ENCODE measurements at places on chromosomes 7 and 10.

DNA sequence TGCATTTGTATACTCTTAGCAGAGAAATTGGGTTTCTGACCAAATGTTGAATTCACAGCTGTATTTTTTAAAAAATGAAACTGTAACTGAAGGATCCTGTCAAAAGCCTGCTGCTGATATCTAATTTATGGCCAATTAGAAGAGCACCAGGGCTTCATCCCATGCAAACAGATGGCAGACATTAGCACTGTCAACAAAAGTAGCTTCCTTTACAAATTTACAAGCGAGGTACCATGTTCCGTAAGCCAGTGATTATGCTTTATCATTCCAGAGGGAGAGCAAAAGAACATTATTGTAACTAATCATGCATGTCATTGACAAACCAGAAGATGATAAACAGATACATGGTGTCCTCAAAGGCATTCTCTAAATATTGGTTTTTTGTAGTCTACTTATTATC, 177.2 kb upstream of the DKK1 start:
- DNase-seq = no peak

DNA sequence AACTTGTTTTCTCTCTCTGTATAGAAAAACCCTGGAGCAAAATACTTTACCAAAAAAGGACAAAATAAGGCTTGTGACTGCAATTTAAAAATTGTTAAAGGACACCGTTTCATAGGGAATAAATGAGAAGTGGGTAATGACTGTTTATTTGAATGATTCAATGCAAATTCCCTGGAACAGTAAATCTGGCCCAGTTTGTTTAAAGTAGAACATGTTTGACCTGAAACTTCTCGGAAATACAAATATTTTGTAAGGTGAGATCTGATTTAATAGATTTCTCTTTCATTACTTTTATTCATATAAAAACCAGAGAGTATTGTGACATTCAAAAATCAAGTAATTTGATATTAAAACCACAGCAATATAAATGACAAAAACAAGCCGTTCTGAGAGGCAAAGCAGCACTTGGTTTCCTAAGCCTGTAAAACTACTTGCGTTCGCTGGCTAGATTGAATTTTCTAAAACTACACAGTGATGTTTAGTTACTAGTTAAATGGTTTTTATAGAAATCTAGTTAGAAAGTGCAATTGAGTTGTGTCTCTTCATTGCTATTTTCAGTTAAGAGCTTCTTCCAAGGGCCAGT, 76.8 kb upstream of the PITRM1 start:
- no peak for DNase-seq

- no peak for DNase-seq
These were observed 11.2 kb downstream of the EMX2 start for GRCh38 chr10:117553815-117554172.

DNA sequence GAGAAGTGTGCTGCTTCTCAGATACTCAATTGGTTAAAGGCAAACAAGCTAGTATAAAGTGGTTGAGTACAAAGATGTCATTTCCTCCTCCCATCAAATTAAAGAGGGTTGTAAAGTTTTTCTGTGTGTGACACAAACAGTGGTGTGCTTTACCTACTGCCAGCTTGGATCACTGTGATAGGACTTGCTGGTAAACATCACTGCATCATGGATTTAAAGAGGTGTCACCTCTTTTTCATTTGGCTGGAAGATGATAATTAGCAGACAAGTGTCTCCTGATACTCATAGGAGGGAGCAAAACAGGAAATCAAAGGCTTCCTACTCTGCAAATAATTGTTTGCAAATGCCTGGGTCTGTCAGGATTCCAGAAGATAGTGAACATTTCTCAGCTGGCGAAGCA, 200.5 kb downstream of the MDFIC start:
- no peak for DNase-seq

DNA sequence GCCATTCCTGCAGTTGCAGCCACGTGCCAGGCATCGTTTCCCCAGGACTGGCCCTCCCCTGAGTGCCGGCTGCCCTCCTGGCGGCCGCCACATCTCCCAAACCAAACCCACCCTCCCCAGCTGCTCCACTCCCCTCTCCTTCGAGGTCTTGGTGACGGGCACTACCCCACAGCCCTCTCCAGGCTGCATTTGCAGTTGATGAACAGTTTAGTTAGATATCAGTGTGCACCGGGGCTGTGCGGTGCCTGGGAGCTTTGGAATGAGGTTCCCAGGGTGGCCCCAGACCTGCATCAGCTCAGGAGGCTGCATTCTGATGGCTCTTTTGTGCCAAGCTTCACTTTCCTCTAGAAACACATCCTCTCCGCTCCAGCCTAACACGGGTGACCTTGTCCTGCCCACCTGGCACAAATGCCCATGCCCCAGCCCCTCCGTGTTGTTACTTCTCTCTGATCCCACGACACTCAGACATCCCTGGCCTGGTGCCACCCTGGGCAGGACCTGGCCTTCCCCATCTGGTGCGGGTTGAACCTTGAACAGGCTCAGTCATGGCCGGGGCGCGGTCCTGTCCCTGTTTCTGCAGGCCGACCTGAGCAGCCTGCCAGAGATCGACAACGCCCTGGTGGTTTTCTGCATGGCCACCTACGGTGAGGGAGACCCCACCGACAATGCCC, 14.5 kb downstream of the TMEM120A start:
- no peak for DNase-seq

DNA sequence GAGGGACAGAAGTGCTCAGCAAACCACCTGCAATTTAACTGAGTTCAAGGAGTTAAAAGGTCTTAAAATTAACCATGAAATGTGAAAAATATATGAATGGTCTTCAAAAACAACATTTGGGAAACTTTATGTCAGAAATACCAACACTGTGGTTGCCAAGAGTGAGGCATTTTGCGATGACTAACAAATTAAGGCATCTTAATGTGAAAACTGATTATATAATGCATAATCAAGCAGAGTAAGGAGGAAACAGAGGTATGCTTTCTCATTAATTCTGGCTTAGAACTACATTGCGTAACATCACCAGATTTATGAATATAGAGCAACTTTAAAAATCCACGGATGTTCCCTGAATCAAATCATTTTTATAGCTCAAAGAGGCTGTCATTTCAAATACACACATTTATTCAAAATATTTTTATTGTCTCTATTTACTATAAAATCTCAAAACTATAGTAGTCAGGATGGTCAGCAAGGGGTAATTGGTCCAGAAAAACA, 335.5 kb downstream of the LRRTM3 start:
- no peak for DNase-seq

DNA sequence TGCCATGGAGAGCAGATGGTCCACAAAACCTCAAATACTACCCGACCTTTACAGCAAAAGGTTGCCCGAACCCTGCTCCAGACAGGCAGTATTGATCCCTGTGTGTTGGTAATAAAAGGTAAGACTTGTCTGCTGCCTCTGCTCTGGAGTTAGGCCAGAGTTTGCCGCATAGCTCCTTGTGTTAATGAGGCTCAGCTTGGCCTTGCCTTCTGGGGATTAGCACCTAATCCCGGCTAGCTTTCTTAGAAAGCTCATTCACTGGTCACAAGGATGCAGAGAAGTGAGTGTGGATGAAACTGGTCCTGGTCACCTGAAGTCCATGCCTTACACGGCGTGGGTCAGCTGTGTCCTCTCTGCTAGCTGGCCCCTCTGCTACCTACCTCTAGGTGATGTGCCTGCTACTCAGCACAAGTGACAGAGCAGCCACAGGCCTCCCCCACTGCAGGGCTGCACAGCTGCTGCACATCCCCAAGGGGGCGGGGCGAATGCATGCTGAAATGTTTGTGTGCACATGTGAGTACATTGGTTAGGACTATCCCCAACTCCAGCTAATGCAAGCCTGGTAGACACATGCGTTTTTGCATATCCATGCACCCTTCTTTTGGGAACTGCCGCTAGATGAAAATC, 31.7 kb upstream of the SYPL1 start:
- DNase-seq = no peak

GRCh38 chr7:155208681-155209477, 88.8 kb upstream of the INSIG1 start:
- DNase-seq = no peak

DNA sequence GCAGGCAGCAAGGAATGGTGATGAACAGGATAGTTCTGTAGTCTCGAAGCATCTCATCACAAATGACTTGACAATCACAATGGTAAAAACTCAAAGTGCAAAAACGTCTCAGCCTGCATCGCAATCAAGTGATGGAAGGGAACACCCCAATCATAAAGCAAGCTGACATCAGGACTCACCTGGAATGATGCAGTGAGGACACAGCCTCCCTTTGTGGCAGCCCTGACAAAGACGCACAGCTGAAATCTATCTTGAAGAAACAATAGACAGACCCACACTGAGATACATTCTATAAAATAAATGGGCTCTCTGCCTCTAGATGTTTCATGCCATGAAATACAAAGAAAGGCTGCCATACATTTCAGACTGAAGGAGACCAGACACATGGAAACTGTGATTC, 748.0 kb upstream of the IGFBP3 start:
- no peak for DNase-seq

- DNase-seq = no peak
These were observed 243.8 kb downstream of the XPNPEP1 start for GRCh38 chr10:109679478-109679877.

DNA sequence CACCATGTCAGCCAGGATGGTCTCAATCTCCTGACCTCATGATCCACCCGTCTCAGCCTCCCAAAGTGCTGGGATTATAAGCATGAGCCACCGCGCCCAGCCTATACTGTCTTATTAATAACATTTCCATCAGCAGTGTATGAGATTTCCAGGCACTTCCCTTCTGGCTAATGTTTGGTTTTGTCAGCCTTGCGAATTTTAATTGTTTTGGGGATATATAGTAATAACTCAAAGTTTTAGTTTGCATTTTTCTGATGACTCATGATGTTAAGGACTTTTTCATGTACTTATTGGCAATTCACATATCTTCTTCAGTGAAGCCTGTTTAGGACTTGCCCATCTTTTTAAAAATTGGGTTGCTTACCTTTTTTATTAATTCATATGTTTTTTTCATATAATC, 76.0 kb downstream of the TMEM270 start:
- no peak for DNase-seq

DNA sequence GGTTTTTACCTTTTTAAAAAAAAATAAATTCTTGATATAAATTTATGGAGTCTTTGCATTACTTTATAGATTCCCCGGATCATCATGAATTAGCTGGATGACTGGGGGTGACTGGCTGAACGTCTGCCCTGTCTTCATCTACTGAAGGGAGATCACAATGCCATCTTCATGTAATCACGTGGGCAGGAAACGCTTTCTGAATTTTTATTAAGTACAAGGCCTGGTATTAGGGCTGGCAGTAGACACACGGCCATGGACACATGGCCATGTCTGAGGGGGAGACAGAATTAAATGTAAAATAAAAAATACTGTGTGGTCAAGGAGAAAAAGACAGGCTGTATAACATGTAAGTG, 111.2 kb downstream of the VIPR2 start:
- no peak for DNase-seq

DNA sequence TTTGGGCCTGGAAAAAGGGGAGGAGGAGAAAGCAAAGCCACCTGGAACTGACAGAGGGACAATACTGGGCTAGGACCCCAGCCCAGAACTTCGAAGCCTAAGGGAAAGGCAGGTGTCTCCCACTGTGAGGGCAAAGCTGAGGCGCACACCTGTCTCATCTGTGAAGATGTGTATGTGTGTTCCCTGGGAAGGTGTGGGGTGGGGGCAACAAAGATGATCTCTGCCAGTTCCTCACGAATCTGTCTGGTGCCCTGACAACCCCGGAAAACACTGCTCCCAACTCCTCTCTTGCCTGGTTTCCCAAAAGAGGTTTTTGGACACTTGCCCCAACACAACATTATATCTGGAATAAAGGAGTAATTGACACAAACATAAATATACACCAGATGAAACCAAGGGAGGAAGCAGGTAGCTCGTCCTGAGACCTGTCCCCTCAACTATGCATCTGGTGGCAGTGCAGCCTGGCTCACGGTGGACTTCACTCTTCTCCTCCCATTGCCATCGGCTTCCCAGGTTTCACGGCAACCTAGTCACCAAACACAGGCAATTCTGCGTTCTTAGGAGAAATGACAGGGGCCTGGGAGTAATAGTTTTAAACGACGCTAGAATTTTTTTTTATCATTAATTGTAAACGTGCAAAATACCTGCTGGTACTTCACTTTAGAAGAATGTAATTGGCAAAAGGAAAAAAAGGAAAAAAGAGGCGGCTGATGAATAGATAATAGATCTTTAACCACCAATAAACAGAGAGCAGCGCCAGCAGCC, 1.7 kb upstream of the EMX2 start:
- DNase-seq = no peak
